Endothelial cell of coronary artery (primary cell): ENCODE measurements at places on chromosomes 11 and 22. TPM values are rescaled to one million over a fixed set of nuclear protein-coding genes. Genes with fewer than 3 reads are reported as not detected.

TRIM51G gene
- not detected in 2 replicates for total RNA-seq

WNT11 gene
- 0.09 TPM in 2 replicates for total RNA-seq

SAA4 gene
- not detected in 2 replicates for total RNA-seq

KLHL35 gene
- 3.2 and 4.9 TPM in 2 replicates for total RNA-seq

ISX gene
- not detected in 2 replicates for total RNA-seq

NCF4 gene
- total RNA-seq = not detected in 2 replicates
